Activated CD4-positive, CD25-positive, alpha-beta regulatory T cell treated with anti-CD3 and anti-CD28 coated beads, Interleukin-2, amount 50 U/mL, for 24 hours (primary cell): ENCODE measurements at places on chromosomes 4 and X.
A peak's percentile ranks its signal among the peaks of the same experiment; 100 is the strongest.

DNA sequence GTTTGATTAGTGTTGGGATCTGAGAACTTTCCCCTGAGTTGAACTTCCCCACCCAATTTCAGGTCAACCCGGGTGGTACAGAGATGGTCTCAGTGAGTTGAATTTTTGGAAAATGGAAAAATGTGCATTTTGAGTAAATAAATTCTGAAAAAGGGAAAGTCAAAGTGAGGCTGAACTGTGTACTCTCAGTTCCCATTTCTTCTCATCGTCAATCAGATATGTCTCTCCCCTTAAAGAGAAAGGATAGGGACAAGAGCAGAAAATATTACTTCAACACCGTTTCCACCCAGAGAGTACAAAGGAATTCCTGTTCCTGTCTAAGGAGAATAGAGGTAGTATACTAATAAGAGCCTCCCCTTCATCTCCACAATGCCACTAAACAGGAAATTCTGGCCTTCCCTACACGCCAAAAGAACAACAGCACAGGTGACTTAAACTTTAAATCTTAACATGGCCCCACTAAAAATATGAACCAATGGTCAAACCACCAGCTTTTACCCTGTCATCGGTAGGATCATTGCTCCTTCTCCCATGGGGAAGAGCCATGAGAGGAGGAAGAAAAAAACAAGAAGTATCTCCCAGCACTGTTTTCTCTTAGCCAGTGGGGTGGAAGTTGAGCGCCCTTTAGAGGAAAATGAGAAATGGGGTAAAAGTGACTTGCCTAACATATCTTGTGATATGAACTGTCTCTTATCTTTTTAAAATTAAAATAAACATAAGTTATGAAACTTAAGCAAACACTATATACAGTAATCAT is 30.3 kb downstream of the BMP3 start:
- no peak for ATAC-seq

GRCh38 chr4:6855692-6856297 is 53.8 kb upstream of the TBC1D14 start:
- peak; percentile 94 for ATAC-seq

DNA sequence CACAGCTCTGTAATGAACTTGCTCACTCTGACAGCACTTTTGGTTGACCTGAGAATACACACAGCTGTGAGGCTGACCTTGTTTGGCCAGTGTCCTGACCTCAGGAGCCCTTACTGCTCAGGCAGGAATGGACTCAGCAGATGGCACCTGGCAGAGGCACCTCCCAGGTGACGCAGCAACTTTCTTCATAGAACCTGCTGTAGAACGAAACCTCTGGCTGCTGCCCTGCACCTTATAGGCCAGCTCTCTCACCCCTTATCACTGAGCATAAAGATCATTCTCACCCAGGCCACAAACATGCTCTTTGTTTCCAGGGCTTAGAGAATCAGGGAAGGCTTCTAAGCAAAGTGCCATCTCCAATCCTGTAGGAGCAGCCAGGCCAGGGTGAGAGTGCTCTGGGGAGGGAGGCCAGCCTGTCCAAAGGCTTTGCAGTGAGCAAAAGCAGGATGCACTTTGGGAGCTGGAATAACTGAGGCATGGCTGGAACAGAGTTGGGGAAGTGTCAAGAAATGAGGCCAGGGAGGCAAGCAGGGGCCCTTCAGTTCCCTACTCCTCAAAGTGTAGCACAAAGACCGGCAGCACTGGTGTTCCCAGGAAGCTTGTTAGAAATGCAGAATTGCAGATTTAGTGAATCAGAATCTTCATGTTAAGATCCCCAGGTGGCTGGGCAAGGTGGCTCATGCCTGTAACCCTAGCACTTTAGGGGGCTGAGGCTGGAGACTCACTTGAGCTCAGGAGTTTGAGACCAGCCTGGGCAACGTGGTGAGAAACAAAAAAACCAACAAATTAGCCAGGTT is 13.3 kb upstream of the CENPU start:
- no peak for ATAC-seq

DNA sequence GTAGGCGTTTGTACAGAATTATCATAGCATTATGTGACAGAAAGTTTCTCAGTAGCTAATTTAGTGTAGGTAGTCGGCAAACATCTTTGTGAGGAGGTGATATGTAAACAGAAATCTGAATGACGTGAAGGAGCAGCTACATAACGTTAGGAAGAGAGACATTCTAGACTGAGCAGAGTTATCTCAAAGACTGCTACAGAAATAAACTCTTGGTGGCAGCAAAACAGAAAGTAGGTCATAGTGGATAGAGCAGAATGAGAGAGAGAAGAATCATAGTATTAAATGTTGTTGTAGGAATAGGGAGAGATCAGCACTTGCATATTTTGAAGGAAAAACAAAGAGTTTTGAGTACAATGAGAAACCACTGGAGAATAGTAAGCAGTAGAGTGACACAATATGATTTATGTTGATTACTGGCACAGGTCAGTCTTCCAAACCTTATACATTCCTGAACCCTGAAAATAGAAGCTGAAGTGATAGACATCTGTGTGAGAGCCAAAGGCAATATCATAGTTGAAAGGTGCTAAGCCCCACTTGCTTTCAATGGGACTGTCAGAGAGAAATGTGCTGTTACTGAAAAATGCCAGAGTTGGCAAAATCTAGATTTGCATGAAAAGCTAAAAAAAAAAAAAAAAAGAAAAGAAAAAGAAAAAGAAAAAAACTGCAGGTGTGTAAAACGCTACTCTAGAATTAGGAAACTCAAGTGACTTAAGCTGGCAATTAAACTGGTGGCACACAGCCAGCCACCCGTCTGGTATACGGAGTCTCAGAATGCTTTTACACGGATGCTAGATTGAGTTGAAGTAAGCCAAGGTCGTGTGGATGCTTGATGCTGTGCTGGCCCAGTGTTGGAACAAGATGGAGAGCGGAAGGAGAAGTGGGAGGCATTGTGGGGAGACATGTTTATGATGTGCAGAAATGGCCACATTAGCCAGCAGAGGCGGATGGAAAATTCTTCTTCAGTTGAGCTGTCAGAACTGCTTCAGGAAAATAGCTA is 750.2 kb upstream of the HS3ST1 start:
- ATAC-seq, result no peak

- no peak for ATAC-seq
These were observed 321 bp upstream of the HPRT1 start for GRCh38 chrX:134459683-134460004.

GRCh38 chr4:94412658-94413038 is 39.1 kb upstream of the PDLIM5 start:
- no peak for ATAC-seq

GRCh38 chr4:166259081-166259480 is 386.0 kb downstream of the TLL1 start:
- no peak for ATAC-seq

GRCh38 chr4:81845761-81846160 is 374.1 kb upstream of the RASGEF1B start:
- no peak for ATAC-seq

DNA sequence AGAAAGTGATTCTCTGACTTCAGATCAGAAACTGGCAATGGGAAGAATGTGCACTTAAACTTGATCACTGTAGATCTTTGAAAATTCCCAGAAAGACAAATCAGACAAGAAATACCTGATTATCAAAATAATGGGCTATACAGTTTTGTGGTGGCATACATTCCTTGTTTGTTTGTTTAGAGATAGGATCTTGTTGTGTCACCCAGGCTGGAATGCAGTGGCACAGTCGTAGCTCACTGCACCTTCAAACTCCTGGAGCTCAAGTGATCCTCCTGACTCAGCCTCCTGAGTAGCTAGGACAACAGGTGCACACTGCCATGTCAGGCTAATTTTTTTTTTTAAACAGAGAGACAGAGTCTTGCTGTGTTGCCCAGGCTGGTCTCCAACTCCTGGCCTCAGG is 81.0 kb upstream of the SPRY1 start:
- ATAC-seq, result no peak

GRCh38 chr4:74057588-74057987 is 19.1 kb upstream of the CXCL3 start:
- ATAC-seq, result no peak

- ATAC-seq, result peak; percentile 77
These were observed 62.5 kb downstream of the CD40LG start for GRCh38 chrX:136710325-136710951.

DNA sequence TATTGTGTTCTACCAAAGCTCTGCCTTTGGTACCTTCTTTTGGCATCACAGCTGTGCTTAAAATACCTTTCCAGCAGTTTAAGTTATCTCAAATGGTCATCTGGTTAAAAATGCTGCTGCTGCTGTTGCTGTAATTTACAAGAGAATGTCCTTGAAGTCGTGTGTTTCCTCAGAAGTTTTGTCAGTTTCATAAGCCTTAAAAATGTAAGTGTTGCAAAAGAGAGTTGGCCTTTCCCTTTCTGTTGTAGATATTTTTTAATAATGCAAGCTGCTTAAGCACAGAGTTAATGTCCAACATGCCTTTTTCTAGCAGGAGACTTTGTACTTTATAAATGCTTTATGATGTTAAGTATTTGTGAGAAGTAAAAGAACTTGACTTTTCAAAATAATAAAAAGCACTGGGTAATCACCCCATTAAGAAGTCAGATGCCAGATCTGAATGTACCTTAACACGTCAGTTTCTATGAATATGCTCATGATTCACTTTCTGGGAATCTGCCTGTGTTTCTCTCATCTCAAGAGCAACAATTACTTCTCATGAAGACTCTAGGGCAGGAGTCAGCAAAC is 35.3 kb upstream of the TENM3 start:
- ATAC-seq, result no peak

- no peak for ATAC-seq
These were observed 286.1 kb upstream of the PRPS2 start for GRCh38 chrX:12505127-12505526.

- ATAC-seq, result no peak
These were observed 15.4 kb downstream of the SMIM10 start for GRCh38 chrX:135006187-135006586.

GRCh38 chr4:163866728-163867315 is 372.3 kb downstream of the TMA16 start:
- peak; percentile 79 for ATAC-seq

GRCh38 chr4:156685308-156685707 is 286.3 kb downstream of the PDGFC start:
- ATAC-seq, result no peak

GRCh38 chr4:164771088-164771487 is 17.2 kb downstream of the SMIM31 start:
- no peak for ATAC-seq

- no peak for ATAC-seq
These were observed 54.1 kb downstream of the SHROOM3 start for GRCh38 chr4:76488888-76489685.

- ATAC-seq, result no peak
These were observed 477.6 kb upstream of the GRID2 start for GRCh38 chr4:91826186-91826585.

DNA sequence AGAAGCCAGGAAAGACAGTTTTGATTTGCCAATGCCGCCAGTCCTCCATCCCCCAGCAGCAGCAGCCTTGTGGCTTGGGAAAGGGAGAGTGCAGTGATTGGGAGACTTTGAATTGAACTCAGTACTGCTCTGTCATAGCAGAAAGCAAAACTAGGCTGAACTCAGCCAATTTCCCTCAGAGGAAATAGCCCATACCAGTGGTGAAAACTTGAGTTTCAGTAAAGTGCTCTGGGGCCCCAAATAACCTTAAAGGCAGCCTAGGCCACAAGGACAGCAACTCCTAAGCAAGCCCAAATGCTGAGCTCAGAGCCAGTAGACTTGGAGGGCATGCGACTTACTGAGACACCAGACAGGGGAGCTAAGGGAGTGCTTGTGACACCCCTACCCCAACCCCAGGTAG is 2.0 kb upstream of the PROM1 start:
- no peak for ATAC-seq

- ATAC-seq, result no peak
These were observed 155.6 kb downstream of the CBR4 start for GRCh38 chr4:168854350-168854921.

DNA sequence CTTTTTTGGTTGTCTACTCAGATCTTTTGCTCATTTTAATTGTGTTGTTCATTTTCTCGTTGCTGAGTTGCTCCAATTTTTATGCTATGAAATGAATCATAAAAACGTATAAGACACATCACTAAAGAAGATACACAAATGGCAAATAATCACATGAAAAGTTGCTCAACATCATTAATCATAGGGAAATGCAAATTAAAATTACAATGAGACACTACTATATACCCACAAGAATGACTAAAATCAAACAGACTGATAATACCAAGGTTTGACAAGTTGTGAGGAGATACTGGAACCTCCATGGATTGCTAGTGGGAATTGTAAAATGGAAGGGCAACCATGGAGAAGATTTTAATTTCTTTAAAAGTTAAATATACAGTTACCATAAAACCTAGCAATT is 17.0 kb downstream of the GSTCD start:
- no peak for ATAC-seq

- ATAC-seq, result no peak
These were observed 541 bp downstream of the AIMP1 start for GRCh38 chr4:106316773-106317409.

GRCh38 chr4:53563824-53564223 is 27.5 kb downstream of the LNX1 start:
- ATAC-seq, result peak; percentile 27

GRCh38 chrX:137848266-137848905 is 282.5 kb downstream of the ZIC3 start:
- no peak for ATAC-seq

- no peak for ATAC-seq
These were observed 1.0 kb upstream of the SNCA start for GRCh38 chr4:89837993-89838390.

DNA sequence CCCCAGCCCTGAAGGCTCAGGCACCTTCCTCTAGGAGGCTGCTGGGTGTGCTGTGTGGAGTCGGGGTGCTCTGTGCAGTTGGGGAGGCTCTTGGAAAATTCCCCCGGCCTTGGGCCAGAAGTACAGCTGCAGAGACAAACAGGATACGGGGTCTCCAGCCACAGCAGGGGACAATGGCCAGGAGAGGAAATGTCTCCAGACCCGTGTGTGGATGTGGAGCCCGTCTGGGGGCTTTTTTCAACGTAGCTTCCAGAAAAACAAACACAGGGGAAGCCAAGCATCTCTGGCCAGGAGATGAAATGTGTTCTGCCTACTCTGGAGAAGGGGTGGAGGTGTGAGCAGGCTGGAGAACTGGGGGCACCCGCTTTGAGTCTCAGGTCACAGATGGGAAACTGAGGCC is 3.7 kb upstream of the SH3TC1 start:
- ATAC-seq, result no peak

GRCh38 chr4:150080337-150080736 is 2.1 kb downstream of the DCLK2 start:
- no peak for ATAC-seq

DNA sequence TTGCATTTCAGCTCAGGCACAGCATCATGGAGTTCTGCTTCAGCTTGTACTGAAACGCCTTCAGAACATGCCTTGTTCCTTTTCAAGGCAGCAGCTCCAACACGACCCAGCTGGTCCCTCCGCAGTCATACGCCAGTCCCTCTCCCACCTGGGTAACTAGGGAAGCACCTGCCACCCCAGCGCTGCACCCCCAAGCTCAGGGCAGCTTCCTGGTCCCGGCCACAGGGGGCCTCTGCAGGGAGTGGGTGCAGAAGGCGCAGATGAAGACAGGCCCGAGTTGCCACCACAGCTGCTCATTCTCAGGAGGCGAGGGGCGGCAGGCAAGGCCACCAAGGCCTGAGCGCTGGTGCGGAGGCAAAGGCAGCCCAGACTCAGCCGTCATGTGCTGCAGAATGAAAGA is 21.8 kb downstream of the WDR1 start:
- ATAC-seq, result no peak

GRCh38 chrX:69221239-69222102 is 56.2 kb upstream of the PJA1 start:
- no peak for ATAC-seq

GRCh38 chr4:81486502-81486901 is 14.8 kb upstream of the RASGEF1B start:
- no peak for ATAC-seq
